ENCODE measurements at places on chromosomes 12 and 14.
A peak's percentile ranks its signal among the peaks of the same experiment; 100 is the strongest.

DNA sequence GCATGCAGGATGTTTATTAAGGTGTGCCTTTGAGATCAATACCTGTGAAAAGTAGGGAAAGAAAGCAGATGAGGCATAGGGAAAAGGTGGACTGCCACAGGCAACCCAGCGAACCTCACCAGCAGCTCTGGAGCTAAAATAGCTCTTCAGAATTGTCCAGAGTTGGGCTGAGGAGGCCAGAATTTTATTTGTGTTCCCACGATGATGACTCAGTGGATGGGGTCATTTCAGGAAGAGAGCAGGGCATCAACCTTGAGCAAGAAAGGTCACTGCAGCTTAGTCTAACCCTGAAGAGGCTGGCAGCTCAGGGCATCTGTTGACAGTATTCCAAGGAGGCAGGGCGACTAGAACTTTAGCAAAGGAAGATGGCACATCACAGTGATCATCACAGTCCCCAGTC lies 696.1 kb downstream of the DIO2 start:
- no peak for DNase-seq

DNA sequence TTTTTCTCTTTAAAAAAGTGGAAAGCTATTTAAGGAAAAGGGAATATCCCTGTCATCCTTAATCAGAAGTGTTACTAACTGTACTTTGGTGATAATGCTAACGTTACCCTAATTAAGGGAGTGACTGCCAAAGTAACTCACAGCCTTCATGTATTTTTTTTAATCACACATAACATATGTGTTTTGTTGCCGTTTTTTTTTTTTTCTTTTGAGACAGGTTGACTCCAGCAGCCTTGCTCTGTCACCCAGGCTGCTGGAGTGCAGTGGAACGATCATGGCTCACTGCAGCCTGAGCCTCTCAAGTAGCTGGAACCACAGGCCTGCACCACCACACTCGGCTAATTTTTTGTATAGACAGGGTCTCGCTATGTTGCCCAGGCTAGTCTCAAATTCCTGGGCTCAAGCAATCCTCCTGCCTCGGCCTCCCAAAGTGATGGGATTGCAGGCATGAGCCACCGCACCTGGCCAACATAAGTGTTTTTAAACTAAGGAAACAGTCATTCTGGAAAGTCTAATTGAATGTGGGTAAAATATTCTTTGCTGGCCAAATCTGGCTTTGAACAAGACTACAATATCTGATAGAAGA lies 56.5 kb downstream of the HECTD4 start:
- DNase-seq = no peak

DNA sequence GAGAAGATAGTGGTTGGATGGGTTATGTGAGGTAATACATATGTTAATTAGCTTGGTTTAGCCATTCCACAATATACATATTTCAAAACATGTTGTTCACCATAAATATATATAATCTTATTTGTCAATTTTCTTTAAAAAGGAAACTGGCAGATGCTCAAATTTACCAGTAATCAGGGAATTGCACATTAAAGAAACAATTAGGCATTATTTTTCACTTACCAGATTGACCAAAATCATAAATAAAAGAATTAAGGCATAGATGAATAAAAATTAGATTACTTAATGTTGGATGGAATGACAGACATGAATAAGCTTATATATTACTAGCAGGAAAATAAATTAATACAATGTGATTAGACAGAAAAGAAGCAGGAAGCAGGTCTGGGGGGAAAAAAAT lies 147.2 kb downstream of the PLEKHA5 start:
- DNase-seq = no peak

DNA sequence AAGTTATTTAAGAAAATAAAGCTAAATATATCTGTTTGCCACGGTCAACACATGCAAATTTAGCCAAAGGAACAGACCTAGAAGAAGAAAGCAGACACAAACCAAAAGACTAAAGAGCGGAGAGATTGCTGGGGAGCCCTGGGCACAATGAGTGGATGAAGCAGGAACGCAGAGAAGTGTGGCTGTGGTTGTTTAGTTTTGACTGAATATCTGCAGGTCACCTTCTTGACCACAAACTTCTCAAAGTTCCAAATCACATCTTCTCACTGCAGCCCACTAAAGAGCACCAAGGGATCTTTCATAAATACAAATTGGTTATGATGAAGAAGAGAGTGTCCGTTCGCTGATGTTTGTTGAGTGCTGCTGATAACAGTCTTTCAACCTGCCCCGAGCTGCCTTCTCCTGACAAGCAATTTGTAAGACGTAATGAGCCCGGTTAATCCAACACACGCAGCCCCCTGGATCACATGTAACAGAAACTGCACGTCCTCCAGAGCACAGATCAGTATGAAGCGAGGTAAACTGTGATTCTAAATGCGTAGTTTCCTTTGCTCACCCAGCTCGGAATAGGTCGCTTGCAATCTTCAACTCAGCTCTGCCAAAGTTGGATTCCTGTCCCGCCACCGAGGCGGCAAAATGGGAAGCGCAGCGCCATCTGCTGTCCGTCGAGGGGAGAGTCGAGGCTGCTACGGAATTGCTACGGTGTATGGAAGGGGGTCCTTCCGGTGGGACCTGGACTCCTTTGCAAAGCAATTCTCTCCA lies 120.8 kb downstream of the GXYLT1 start:
- peak; percentile 30 for DNase-seq

GRCh38 chr12:4579305-4580102 lies 17.5 kb downstream of the DYRK4 start:
- DNase-seq = no peak

DNA sequence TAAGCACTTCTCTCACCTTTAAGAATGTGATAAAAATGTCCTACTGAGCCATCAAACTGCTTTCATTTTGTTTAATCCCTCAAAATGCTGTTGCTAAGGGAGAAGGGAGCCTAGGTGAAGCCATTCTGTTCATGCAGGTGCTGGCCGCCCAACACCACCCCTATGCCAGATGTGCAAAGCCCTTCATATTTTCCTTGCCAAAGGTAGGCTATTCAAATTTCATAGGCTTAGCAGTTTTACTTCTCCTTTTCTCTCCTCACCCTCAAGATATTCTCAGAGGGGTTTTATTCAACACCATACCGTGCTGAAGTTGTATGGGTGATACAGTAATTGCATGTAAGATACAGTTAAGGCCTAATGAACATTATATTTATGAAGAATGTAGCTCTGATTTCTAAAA lies 461.7 kb downstream of the GXYLT1 start:
- DNase-seq = no peak
